WTC11 (cell line): ENCODE measurements at places on chromosomes 12 and 14.

GRCh38 chr12:89314060-89314761 lies 38.1 kb downstream of the DUSP6 start:
- DNase-seq: no peak

- no peak for DNase-seq
Measured at GRCh38 chr12:2453076-2453760, 341.6 kb upstream of the FKBP4 start.

DNA sequence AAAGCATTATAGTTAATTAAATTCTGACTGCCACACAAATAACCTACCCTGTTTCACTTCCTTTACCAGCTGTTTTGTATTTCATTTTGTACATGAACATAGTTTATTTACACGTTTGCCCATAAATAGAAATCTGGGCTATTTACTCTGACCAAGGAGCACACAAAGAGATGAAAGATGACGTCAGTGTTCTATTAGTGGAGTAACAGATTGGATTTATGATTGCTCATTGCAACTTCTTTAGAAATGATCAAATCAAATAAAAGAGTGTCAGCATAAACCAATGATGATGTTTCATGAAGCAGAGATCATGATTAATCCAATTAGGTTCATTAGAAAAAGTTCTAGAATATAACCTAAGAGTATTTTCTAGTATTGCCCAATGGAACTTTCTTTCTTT lies 12.0 kb upstream of the RTL1 start:
- DNase-seq: no peak

GRCh38 chr14:105863296-105864108 lies 337.1 kb downstream of the TMEM121 start:
- peak; percentile 3 for DNase-seq

DNA sequence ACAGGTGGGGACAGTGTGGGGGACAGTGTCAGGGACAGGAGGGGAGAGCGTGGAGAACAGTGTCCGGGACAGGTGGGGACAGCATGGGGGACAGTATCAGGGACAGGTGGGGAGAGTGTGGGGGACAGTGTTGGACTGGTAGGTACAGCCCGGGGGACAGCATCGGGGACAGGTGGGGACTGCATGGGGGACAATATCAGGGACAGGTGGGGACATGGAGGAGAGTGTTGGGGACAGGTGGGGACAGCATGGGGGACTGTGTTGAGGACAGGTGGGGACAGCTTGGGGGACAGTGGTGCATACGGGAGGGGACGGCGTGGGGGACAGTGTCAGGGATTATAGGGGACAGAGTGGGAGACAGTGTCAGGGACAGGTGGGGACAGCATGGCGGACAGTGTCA lies 212.3 kb downstream of the TMEM121 start:
- no peak for DNase-seq

- no peak for DNase-seq
Measured at GRCh38 chr12:123989753-123990152, 16.7 kb downstream of the ZNF664 start.

DNA sequence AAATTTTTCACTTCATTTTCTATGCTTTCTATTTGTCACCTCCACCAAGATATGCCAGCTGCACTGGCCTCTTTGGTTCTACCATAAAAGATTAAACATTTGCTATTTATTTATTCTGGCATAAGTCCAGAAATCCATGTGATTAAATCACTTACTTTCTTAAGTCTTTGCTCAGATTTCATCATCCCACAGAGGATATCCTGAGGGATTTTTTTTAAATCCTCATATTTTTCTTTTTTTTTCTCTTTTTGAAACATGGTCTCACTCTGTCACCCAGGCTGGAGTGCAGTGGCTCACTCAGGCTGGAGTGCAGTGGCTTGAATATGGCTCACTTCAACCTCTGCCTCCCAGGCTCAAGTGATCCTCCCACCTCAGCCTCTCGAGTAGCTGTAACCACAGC lies 645.4 kb upstream of the ATXN7L3B start:
- no peak for DNase-seq

DNA sequence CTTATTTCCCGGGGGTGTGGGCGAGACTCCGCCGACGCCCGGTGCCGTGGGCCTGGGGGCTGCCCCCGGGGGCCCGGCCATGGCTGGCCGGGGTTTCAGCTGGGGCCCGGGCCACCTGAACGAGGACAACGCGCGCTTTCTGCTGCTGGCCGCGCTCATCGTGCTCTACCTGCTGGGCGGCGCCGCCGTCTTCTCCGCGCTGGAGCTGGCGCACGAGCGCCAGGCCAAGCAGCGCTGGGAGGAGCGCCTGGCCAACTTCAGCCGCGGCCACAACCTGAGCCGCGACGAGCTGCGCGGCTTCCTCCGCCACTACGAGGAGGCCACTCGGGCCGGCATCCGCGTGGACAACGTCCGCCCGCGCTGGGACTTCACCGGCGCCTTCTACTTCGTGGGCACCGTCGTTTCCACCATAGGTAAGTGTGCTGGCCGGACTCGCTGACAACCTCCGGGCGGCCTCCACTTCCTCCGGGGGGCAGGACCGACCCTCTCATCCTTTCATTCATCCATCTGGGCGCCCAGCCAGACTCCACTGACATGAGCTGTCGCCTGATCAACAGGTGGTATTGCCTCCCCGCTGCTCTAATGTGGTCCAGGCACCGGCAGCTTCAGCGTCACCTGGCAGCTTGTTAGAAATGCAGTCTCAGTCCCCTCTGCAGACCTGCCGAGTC lies 467 bp downstream of the KCNK13 start:
- peak; percentile 51 for DNase-seq

GRCh38 chr14:22792158-22792557 lies 23.1 kb downstream of the SLC7A7 start:
- no peak for DNase-seq

DNA sequence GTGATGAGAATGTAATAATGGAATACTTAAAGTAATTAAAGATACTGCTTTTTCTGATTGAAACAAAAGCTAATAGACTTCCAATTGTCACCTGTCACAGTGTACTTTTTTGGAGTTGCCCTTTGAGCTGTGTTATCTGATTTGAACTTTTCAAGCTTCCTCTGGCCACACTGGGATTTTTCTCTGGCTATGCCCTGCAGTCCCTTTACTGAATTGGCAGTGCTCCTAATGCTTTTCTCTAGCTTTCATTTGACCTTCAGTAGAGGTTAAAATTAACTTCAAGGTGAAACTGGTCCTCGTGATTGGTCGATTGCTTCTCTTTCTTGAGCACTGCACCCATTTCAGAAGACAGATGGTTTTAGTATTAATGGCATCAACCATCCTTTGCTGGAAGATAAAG lies 89.2 kb downstream of the CRADD start:
- no peak for DNase-seq

- DNase-seq: peak; percentile 68
Measured at GRCh38 chr12:93824514-93825500, 147.6 kb downstream of the CRADD start.

DNA sequence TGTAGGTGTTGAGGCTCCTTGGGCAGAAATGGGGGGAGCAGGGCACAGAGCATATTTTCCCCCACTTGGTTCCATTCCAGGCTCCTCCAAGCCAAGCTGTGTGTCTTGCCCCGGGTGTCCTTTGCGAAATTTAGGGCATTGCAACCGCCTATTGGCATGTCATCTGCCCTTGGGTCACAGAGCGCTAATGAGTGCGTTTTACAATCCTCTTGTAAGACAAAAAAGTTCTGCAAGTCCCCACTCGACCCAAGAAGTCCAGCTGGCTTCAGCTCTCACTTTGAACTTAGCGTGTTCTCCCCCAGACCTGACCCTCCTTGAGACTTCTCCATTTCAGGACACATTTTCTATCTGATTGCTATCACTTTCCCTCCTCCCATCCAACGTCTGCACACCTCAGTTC lies 6.1 kb upstream of the LRTM2 start:
- DNase-seq: no peak
